A375 (cell line): ENCODE measurements at places on chromosomes 5 and 9. TPM values are rescaled to one million over a fixed set of nuclear protein-coding genes. Genes with fewer than 3 reads are reported as not detected.

PTGER4 gene
- total RNA-seq, result 2.3 and 3.3 TPM in 2 replicates

MUSK gene
- not detected in 2 replicates for total RNA-seq

PCDHAC2 gene
- 3.9 and 5.3 TPM in 2 replicates for total RNA-seq

COL23A1 gene
- total RNA-seq, result not detected in 2 replicates

RFX3 gene
- total RNA-seq, result 5.1 and 9.2 TPM in 2 replicates

DNAI1 gene
- total RNA-seq, result 0.11 TPM in 1 of 2 replicates, not detected in the other

LRRC8A gene
- total RNA-seq, result 38.5 and 42.1 TPM in 2 replicates

FBN2 gene
- 0.04 and 0.16 TPM in 2 replicates for total RNA-seq

IL13 gene
- 0.42 TPM in 1 of 2 replicates, not detected in the other for total RNA-seq

ARHGEF28 gene
- 24.4 and 28.0 TPM in 2 replicates for total RNA-seq

SLC1A3 gene
- 21.7 and 23.9 TPM in 2 replicates for total RNA-seq

CDH18 gene
- total RNA-seq, result 0.30 and 0.56 TPM in 2 replicates

DRD1 gene
- not detected in 2 replicates for total RNA-seq

WWC1 gene
- 3.1 and 4.7 TPM in 2 replicates for total RNA-seq

SPATA31D4 gene
- not detected in 2 replicates for total RNA-seq

HSD17B4 gene
- total RNA-seq, result 96.5 and 208 TPM in 2 replicates

HTR1A gene
- not detected in 2 replicates for total RNA-seq

CEP72 gene
- 8.4 and 10.5 TPM in 2 replicates for total RNA-seq

SPINK5 gene
- total RNA-seq, result not detected in 2 replicates

LURAP1L gene
- total RNA-seq, result 13.7 and 20.0 TPM in 2 replicates

ADGRD2 gene
- total RNA-seq, result not detected in 2 replicates

PCDHGA7 gene
- 6.1 and 8.1 TPM in 2 replicates for total RNA-seq

VCAN gene
- total RNA-seq, result 1.0 and 1.1 TPM in 2 replicates

SLCO6A1 gene
- total RNA-seq, result not detected in 2 replicates

PDE6A gene
- total RNA-seq, result 0.11 and 0.49 TPM in 2 replicates

NEUROG1 gene
- not detected in 2 replicates for total RNA-seq

CKMT2 gene
- not detected in 2 replicates for total RNA-seq

SPATA31C1 gene
- not detected in 2 replicates for total RNA-seq

SPTLC1 gene
- 62.0 and 63.1 TPM in 2 replicates for total RNA-seq

SH2D3C gene
- 0.08 TPM in 2 replicates for total RNA-seq

RHOBTB3 gene
- total RNA-seq, result 54.3 and 63.5 TPM in 2 replicates

IRX2 gene
- total RNA-seq, result not detected in 2 replicates

FCN1 gene
- not detected in 2 replicates for total RNA-seq

NTRK2 gene
- total RNA-seq, result 0.23 and 0.64 TPM in 2 replicates

ORM2 gene
- not detected in 2 replicates for total RNA-seq

PRR16 gene
- total RNA-seq, result 2.3 and 2.6 TPM in 2 replicates

PIK3R1 gene
- 5.8 and 11.7 TPM in 2 replicates for total RNA-seq

EEIG1 gene
- 8.5 and 10.4 TPM in 2 replicates for total RNA-seq

PCDHGA12 gene
- total RNA-seq, result 0.80 and 1.2 TPM in 2 replicates

F2RL2 gene
- 4.0 and 4.7 TPM in 2 replicates for total RNA-seq

S1PR3 gene
- total RNA-seq, result not detected in 2 replicates

AK1 gene
- 56.5 and 58.5 TPM in 2 replicates for total RNA-seq

ANAPC2 gene
- 26.1 and 32.6 TPM in 2 replicates for total RNA-seq

TMEM215 gene
- total RNA-seq, result not detected in 2 replicates

RETREG1 gene
- 8.4 and 8.5 TPM in 2 replicates for total RNA-seq

FOXD4L4 gene
- total RNA-seq, result 0.03 TPM in 1 of 2 replicates, not detected in the other

PDLIM4 gene
- total RNA-seq, result 78.5 and 84.1 TPM in 2 replicates

IQGAP2 gene
- 0.98 and 1.4 TPM in 2 replicates for total RNA-seq

ST8SIA4 gene
- total RNA-seq, result 9.2 and 13.3 TPM in 2 replicates

AQP7 gene
- total RNA-seq, result not detected in 2 replicates

SLC1A1 gene
- 10.5 and 10.8 TPM in 2 replicates for total RNA-seq

SARDH gene
- 0.08 and 0.26 TPM in 2 replicates for total RNA-seq

KCNIP1 gene
- total RNA-seq, result not detected in 2 replicates

GMCL2 gene
- not detected in 2 replicates for total RNA-seq

SLC34A1 gene
- total RNA-seq, result 0.34 and 0.61 TPM in 2 replicates

SOHLH1 gene
- not detected in 2 replicates for total RNA-seq
